NCI-H1105 (cell line): ENCODE measurements at places on chromosomes 7 and 10.

GRCh38 chr7:12855036-12855435, 167.6 kb downstream of the ARL4A start:
- DNase-seq, result no peak

- no peak for DNase-seq
Observed at GRCh38 chr7:45914911-45915310, 6.2 kb downstream of the IGFBP3 start.

- peak; percentile 55 for DNase-seq
Observed at GRCh38 chr10:113099431-113100183, 149.6 kb downstream of the TCF7L2 start.

GRCh38 chr7:93707249-93707648, 132.7 kb upstream of the CALCR start:
- no peak for DNase-seq

DNA sequence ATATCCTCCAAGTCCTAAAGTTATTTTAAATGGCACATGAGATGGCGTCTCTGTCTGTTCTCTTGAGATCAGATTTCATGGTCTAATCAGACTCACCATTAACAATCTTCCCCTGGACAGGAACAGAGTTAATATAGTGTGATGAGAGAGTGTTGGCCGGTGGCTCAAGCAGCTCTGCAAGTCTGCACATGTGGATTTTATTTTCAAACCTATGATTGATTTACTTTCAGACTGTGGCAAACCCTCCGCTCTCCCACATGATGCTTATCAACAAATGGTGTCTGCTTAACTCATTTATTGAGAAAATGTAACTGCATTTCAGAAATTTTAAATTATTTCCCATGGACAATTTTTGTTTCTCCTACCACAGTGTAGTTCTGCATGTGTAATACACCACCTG, 46.5 kb upstream of the HGF start:
- no peak for DNase-seq

DNA sequence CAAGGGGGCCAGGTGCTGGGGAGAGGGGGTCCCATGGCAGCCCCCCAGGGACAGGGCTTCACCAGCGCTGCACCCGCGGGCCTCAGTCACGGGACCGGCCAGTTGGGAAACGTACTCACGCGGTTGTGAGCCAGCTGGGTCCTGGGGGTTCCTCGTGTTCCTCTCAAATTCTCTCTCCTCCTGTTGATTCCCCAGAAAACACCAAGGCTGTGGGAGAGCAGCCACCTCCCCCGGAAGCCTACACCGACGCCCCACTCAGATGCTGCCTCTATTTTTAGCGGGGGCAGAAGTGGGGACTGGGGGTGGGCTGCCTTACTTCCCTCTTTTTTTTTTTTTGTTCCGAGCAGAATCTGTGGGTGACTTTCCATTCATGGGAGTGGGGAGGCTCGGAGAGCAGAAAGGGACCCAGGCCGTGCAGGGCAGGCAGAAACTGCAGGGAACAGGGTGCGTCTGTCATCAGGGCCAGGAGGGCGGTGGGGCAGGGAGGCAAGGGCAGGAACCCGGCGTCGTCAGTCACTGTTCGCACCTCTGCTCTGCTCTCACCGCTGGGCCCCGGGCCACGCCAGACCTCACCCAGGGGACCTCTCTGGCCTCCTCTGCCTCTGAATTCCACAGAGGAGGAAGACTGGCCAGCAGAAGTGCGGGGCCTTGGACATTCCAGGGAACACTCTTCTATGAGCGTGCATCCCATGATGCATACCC, 63.1 kb downstream of the CARD11 start:
- DNase-seq, result no peak

- no peak for DNase-seq
Observed at GRCh38 chr7:90532231-90532929, 62.9 kb downstream of the PTTG1IP2 start.

DNA sequence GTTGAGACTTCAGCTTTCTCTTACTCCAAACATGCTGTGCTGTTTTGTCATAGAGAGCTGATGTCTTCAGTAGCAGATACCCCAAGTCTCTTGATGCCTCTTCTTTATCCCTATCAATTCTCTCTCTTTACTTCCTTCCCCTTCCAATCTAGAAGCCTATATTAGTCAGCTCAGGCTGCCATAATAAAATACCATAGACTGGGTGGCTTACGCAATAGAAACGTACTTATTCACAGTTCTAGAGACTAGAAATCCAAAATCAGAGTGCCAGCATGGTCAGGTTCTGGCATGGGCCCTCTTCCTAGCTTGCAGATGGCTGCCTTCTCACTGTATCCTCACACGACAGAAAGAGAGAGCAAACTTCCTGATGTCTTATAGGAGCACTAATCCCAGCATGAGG, 9.0 kb upstream of the GARS1 start:
- DNase-seq, result no peak

DNA sequence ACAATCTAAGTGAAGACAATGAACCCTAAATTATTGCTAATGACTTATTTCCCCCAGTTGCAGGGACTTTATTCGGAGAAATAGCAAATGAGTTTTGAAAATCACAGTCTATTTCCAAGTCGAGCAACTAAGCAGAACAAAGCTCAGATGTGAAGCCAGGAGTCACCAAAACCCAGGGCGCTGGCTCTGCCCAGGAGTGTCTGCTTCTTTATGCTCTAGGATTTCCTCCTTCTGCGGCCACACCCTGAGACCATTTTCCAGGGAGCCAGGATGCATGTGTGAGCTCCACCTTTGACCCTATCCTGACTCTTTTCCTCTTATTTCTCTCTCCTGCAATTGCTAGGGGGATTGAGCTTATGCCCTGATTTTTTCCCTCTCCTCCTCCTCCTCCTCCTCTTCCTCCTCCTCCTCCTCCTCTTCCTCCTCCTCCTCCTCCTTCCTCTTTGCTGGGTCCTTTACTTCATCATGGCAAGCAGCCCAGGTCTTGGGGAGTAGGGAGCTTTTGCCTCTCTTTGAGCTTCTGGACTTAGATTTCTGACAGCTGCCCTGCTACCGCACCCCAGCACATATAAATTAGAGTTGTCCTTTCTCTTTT, 234.4 kb downstream of the ARL4A start:
- no peak for DNase-seq

DNA sequence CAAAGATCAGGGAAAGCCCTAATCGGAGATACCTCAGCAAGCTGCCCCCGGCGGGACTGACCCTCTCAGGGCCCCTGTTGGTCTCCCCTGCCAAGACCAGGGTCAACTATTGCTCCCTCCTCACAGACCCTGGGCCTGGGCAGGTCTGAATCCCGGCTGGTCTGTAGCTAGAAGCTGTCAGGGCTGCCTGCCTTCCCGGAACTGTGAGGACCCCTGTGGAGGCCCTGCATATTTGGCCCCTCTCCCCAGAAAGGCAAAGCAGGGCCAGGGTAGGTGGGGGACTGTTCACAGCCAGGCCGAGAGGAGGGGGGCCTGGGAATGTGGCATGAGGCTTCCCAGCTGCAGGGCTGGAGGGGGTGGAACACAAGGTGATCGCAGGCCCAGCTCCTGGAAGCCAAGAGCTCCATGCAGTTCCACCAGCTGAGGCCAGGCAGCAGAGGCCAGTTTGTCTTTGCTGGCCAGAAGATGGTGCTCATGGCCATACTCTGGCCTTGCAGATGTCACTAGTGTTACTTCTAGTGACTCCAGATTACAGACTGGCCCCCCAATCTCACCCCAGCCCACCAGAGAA, 24.1 kb downstream of the TBATA start:
- DNase-seq, result no peak

DNA sequence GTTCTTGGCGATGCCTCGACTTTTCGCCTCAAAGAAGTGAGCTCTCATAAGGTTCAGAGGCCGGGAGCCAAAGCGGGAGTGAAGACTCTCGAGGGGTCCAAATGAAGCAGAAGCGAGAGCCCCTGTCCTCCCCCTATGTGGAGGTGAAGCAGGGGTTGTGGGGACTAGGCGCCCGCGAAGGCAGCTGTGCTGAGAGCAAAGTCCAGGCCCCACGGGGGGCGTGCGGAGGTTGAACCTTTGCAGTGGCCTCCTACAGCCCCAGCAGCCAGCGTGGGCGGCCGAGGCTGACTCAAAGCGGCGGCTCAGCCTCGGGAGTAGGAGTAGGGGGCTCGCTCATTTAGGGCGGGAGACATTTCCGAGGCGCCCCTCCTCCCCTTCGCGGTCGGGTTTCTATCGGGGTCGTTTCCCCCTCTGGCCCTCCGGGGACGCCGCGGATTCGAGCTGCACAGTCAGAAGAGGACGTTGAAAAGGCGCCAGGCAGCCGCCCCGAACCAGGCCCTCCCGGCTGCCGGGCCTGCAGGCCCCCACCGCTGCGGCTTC, 553 bp upstream of the ADD3 start:
- DNase-seq, result no peak

DNA sequence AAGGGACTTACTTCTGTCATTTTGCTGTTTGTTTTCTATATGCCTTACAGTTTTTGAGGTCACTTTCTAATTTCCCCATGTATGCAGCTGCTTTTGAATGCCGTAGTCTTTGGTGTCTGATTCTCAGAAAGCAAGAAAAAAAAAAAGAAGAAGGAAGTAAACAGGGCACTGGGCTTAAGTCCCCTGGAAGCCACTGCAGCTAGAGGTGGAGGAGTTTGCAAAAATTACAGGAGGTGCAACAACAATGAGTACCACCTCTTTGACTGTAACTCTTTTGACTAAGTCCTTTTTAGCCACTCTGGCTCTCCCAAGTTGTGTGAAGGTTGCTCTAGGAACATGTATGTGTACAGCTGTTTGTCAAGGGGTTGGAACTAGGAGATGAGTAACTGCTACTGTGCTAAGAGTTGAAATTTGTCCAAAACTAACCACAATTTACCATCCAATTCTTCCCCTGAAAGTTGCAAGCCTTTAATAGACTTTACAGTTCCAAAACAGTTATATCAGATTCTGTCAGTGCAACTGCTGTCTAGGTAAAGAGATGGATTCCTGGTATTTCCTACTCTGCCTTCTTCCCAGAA, 588.0 kb upstream of the LRRN3 start:
- no peak for DNase-seq

DNA sequence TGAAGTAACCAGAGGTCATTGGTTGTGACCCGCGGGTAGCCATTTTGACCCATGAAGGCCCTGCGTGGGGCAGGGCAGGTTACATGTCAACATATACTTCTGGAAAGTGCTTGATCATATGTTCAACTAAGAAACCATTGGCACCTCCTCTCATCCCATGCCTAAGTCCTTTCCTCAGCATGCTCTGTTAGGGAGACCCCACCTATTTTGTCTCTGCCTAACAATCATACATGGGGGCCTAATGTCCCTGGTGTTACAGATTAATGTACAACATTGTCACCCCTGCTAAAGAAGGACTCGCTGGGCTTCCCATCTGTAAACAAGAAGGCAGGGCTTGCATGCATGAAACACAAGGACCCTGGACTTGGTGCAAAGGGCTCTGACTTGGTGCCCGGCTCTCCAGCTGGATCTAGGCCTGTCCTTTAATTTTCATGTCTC, 133.7 kb upstream of the TNS3 start:
- no peak for DNase-seq
